ENCODE measurements at places on chromosomes 6 and 20.

DNA sequence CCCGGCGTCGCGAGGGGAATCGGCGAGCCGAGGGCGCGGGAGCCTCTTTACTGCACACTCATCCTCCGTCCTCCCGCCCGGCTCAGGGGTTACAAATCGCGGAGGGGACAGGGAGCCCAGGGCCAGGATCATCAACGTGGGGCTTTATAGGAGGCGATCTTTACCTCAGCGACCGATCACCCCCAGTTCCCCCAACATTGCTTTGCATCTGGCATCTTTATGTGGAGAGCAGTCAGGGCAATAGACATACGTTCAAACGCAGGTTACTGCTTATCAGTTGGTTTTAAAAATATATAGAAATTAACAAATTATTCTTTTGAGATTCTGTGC lies 634 bp downstream of the HSF2 start:
- no peak for DNase-seq

- peak; percentile 78 for DNase-seq
Measured at GRCh38 chr6:108114841-108115597, 40.5 kb upstream of the OSTM1 start.

DNA sequence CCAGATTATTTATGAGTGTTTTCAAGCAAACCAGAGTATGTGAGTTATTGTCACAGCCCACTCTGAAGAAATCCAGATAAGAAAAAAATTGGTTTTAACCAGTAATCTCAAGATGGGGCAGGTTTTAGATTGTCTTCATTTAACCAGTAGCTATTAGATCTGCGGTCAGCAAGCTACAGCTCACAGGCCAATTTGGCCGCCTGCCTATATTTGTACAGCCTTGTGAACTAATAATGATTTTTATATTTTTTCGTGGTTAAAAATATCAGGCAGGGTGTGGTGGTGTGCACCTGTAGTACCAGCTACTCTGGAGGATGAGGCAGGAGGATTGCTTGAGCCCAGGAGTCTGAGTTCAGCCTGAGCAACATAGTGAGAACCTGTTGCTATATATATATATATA lies 5.0 kb downstream of the FAM209B start:
- DNase-seq: no peak

DNA sequence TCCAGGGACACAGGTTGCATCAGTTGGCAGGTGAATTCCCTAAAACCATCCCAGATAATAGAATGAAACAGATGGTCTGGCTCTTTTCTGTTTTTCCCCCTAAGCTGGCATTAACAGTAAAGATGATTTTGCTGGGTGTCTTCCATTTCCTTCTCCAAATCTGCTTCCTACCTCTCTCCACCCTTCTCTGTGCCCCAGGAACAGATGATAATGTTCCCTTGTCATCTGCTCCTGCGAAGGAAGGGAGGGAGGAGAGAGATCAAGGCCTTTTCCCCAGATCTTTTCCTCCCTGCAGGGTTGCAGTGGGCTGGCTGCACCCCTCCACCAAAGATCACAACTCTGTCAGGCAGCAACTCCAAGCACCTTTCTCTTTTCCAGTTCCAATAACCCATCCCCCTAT lies 156.5 kb upstream of the PRDM1 start:
- no peak for DNase-seq

- DNase-seq: no peak
Measured at GRCh38 chr6:84449220-84449619, 221.8 kb upstream of the CEP162 start.

DNA sequence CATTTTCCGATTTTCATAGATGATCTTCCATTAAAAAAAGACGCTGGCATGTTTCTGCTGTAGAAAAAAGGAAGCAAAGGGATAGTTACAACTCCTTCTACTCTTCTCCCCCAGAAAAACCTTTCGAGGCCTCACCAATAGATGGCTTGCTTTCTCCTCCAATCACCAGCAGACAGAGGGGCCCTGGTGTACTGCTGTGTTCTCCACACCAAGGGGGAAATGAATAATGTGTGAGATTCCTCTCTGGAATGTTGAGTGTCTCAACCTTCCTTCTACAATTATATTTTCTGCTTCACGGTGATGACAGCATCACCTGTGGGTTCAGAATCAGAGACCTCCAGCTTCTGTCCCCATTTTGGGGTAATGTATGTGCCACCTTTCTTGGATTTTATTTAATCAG lies 185.7 kb upstream of the FLRT3 start:
- DNase-seq: no peak

- no peak for DNase-seq
Measured at GRCh38 chr20:15570156-15570555, 1003.1 kb downstream of the KIF16B start.

- DNase-seq: no peak
Measured at GRCh38 chr6:136232701-136233100, 17.4 kb downstream of the MTFR2 start.

DNA sequence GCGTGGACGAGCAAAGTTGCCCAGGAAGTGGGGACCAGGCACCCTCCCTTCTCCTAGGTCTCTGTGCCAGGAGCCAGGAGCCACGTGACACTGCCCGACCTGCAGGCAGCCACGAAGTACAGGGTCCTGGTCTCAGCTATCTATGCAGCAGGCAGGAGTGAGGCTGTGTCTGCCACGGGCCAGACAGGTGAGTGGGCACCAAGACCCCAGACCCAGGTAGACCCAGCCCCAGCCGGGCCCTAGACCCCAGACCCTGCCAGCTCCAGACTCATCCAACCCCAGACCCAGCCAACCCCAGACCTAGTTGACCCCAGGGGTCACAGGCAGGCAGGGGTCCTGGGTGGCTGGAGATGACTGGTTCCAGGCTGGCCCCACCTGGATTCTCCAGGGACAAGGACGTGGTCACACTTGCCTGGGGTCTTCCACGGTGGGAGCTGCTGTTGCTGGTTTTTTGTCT lies 21.1 kb downstream of the COL20A1 start:
- DNase-seq: no peak

DNA sequence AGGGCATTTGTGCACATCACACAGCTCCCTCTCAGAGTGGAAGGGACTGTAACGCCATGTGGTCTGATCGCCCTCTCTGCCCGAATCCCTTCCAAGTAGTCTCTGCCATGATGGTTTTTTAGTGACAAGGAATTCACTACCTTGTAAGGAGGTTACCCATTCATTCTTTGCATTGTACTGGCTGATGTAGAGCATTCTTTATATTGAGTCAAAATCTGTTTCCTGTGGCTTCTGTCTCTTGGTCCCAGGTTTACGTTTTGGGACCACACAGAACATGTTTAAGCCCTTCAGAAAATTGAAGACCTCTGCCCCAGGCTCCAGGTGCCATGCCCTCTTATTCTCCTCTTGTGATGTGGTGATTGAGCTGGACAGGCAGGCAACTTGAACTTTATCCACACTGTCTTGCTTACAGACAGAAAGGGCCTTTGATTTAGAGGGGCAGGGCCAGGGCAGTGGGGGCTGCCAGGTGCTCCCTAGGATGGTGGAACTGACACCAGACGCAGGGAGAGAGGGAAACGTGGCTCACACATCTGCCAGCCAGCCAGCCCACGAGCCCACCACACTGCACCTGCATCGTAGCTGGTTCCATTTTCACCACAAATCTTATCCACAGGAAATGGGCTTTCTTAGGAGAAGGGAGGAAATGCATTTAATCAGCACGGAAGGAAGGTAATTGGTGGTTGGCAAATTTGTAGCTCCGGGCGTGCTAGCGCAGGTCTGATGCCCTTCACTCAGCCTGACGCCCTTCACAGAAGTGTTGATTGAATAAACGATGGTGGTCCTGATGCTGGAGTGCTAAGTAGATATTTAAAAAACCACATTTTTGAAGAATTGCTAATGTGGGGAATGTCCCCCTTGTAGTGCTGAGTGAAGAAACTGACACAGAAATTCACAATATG lies 78.2 kb downstream of the TCP11 start:
- DNase-seq: no peak
